Stimulated activated CD4-positive, alpha-beta T cell treated with anti-CD3 and anti-CD28 coated beads, Interleukin-15, amount 100 ng/mL, for 1 hour (primary cell): ENCODE measurements at places on chromosomes 12 and 14.

- DNase-seq: no peak
Measured at GRCh38 chr12:2813214-2814185, 1.0 kb downstream of the ITFG2 start.

- DNase-seq: no peak
Measured at GRCh38 chr12:106839333-106839732, 64.9 kb downstream of the RIC8B start.

GRCh38 chr14:72318648-72319047 lies 386.4 kb downstream of the RGS6 start:
- no peak for DNase-seq

GRCh38 chr12:124411281-124411878 lies 116.5 kb downstream of the RFLNA start:
- DNase-seq: no peak

DNA sequence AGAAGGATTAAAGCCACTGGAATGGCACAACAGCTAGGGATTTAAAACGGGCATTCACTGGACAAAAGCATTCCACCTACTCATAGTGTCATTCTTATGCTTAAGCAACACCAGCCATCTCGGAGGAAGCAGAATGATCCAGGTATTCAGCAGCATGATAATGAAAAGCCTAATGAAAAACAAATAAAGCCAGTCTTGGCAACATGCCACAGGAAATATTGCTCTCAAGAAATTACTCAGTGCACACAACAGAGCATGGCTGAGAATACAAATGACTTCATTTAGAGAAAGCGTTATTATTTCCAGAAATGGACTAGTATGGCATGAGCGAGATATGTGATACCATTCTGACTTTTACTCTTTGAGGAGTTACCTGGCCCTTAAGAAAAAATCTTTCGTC lies 442.2 kb downstream of the APAF1 start:
- no peak for DNase-seq

- no peak for DNase-seq
Measured at GRCh38 chr14:41403360-41403759, 203.3 kb upstream of the LRFN5 start.

GRCh38 chr14:24986206-24986893 lies 63.6 kb downstream of the STXBP6 start:
- DNase-seq: no peak

DNA sequence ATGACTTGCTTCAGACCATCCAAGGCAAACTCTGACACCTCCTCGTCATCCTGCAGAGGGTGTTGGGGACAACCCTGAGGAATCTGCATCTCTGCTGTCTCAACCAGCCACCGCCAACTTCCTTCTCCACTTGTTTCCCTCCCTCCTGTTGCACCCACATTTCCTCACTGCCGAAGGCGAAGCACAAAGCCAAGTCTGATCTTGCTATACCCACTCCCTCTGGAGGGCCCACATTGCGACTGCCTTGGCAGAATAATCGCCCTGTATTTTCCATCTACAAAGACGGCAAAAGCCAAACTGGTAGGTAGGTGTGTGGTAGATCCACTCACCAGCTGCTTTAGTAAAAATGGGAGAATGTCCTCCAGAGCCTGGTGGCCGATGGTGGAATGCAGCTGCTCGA lies 21.8 kb upstream of the RAB35 start:
- DNase-seq: no peak

DNA sequence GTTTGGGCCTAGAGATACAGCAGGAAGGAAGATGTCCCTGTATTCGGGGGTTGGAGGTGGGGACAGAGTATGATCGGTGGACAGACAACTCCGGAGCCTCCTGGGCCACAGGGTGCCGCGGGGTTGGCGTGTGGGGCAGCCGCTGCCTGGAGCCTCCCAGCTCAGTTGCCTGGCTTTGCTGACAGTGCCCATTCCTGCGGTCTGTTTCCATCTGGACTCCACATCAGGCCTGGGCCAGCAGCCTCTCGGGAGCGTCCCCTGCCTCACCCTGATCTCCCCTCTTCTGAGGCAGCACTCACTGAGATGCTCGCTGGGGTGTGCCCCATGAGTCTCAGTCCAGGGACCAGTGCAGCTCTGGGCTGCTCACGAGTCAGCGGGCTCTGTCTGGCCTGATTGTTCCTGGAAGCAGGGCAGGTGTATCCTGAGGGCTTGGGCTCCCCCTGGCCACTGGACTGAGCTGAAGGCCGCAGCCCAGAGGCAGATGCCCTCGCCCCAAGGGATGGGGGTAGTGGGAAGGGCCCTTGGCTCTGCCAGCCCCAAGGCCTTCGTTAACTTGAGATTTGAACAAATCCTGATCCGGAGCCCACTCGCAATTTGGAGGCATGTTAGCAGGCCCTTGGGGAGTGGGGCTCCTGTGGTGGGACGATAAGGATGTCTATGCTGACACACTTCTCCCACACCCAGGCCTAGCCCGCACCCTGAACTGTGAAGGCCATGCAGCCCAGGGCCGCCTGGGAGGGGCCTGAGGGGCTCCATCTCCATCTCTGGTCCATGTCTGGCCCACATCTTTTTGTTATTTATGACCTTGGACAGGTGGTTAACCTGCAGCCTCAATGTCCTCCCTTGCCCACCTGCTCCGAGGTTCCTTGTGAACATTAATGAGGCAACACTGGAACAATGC lies 7.5 kb downstream of the HIP1R start:
- DNase-seq: no peak

DNA sequence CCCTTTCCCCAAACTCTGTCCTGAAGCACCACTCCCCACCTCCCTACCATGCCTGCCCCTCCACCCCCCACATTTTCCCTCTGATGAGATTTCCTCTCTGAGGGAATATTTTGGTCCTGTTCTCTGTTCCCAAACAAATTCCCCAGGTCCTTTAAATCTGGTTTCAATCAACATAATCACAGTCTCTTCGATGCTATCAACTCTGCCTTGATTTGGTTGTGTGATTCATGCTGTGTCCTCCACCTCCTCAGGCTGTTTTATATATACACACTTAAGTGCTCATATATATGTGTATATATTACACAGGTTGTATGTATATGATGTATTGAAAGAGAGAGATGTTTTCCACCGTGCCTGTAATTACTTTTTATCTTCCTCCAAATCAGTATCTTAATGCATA lies 36.0 kb downstream of the NTF3 start:
- no peak for DNase-seq
